Thyroid gland (tissue), 4 donors: ENCODE measurements at places on chromosomes 5 and 9.

DNA sequence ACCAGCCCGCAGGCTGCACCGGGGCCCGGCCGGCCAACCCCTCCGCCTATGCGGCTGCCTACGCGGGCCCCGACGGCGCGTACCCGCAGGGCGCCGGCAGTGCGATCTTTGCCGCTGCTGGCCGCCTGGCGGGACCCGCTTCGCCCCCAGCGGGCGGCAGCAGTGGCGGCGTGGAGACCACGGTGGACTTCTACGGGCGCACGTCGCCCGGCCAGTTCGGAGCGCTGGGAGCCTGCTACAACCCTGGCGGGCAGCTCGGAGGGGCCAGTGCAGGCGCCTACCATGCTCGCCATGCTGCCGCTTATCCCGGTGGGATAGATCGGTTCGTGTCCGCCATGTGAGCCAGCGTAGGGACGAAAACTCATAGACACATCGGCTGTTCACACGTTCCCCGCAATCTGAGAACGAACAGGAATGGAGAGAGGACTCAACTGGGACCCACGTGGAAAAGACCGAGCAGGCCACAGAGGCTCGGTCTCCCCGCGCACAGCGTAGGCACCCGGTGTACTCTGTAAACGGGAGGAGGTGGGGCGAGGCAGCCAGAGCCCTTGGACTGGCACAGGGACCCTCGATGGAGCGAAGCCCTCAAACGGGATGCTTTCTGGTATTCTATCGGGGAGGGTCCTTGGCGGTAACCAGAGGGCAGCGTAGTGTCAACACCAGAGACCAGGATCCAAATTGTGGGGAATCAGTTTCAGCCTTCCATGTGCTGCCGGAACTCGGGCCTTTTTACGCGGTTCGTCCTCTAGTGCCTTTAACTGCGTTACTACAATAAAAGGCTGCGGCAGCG lies 1.9 kb downstream of the FOXE1 start:
- DNase-seq = no peak

GRCh38 chr9:87516222-87516925 lies 18.7 kb downstream of the DAPK1 start:
- DNase-seq = peak; percentile 27

- DNase-seq = no peak
Measured at GRCh38 chr5:62473209-62473608, 60.6 kb downstream of the IPO11 start.

DNA sequence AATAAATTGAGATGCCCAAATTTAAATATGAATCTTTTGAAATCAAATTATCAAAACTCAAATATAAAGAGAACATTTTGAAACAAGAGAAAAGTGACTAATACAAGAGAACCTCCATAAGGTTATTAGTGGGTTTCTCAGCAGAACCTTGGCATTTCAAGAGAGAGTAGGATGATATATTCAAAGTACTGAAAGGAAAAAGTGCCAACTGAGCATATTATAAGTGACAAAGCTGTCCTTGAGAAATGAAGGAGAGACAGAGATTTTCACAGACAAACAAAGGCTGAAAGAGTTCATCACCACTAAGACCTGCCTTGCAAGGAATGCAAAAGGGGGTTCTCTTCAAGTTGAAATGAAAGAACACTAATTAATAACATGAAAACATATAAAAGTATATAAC lies 366.0 kb downstream of the HINT1 start:
- no peak for DNase-seq

DNA sequence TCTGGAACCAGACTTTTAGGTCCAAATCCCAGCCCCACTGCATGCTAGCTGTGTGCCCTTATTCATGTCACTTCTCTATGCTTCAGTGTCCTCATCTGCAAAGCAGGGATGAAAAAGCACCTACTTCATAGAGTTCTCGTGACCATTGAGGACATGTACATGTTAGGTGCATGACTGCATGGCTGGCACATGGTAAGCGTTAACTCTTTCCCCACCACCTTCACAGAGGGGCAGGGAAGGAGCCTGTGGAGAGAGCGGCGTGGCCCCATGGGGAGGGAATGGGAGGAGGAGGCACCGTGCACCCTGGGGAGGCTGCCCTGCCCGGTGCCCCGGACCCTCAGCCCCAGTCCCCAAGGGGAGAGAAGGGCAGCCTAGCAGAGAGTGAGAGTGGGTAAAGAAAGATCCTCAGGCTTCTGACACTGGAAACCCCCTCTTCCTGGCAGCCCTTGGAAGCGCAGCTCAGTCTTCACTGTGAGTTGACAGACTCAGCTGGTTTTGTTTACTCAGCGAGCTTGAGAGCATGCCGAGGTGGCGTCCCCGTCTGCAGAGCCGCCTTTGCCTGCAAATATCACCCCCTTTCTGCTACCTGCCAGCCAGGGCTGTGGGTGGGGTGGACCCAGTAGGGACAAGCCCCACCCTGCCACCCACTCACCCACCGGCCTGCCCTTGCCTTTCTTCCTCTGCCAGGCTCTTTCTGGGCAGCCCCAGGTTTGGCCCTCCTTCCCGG lies 10.6 kb upstream of the ANGPTL2 start:
- DNase-seq = peak; percentile 71

DNA sequence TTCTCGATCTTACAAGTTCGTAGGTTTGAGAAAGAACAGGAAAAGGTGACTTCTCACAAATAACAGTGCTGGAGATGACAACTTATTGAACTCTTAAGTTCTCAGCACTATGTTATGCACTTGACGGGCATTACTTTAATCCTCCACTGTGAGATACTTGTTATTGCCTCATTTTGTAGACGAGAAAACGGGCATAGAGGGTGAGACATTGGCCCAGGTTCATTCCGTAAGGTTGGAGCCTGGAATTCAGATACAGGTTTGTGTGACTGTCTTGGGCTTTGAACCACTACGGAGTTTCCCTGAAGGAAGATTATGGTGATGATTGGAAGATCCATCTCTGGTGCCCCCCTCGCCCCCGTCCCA lies 657 bp downstream of the MAT2B start:
- DNase-seq = no peak

DNA sequence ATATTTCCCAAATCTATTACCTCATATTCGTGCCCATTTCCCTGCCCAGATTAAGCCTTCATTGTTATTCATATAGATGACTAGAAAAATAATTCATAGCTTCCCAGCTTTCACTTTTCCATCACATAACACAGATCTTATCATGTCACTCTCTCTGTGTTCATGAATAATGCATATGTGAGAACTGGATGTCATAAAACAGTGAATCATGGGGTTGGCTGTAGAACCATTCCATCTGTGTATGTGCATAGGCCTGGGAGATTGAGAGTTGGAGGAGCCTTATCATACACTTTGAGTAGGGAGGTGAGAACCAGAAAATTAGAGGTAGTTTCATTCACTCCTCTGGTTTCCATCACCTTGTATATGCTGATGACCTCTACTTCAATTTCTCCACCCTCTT lies 73.9 kb upstream of the RANBP6 start:
- no peak for DNase-seq

GRCh38 chr5:164597293-164597900 lies 1092.0 kb downstream of the MAT2B start:
- DNase-seq = peak; percentile 4

DNA sequence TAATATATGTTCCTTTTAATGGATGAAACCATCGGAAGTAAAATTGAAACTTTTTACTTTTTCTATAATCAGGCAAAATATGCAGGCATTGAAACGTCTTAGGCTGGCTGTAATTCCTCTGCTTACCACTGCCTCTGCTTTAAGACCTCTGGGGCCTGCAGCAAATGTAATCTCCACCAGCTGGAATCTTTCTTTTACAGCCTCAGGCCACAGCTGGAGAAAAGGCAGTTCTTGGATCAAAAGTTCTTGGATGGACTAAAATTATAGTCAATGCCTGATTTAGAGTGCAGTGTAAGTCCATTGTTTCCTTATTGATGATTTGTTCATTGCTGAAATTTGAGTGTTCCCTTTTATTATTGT lies 396.7 kb downstream of the KCTD16 start:
- DNase-seq = no peak

DNA sequence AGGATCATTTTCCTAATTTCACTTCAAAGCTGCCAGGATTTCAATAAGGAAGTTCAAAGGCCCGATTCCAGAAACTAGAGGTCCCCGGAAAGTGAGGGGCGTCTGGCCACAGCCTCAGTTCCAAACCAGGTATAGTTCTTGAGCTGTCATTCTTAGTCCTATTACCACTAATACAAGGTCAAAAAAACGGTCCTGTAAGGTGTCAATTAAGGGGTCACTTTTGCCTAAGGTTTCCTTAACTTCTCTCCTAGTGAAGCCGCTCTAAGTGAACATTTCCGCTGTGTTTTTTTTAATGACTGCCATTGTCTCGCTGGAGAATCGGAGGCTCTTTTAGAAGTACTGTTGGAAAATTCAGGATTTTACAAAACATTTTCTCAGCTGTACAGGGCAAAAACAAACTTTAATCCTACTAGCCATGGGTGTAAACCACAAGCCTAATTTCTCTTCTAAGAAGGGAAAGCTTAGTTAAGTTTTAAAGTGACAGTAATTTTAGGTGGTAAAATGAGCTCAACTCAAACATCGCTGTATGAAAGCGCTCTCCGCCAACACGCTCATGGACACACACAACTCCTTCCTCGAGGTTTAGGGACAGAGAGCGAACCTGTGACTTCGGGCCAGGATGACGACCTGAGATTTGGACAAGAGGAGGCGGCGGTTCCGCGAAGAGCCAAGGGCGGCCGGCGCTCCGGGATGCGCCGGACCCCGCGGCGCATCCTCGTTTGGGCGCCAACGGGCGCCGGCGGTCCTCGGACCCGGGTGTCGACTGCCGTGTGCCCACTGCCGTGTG lies 76.7 kb upstream of the IFNE start:
- peak; percentile 16 for DNase-seq

DNA sequence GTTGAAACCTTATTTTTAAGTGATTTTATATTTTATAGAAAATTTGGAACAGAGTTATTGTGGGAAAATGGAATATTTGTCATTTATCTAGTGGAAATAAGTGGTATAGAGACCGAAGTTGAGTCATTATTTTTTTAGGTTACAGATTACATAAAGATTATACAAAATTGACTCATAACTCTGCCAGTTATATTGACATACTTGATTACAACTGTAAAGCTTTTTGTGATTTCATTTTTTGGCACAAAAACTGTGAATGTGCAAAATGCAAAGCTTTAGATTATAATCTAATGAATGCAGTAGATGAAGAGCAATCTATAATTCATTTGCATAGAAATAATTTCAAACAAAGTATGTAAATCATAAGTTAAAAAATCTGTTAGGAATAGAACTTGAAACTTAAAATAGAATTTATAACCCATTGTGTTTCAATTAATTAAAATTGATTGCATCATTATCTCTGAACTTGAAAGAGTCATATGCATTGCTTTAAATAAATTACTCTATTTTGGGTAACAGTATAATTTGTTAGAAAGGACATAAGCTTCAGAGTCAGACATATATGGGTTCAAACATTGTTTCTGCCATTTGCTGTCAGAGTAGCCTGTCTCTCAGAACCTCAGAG lies 280.4 kb downstream of the FER start:
- DNase-seq = no peak

DNA sequence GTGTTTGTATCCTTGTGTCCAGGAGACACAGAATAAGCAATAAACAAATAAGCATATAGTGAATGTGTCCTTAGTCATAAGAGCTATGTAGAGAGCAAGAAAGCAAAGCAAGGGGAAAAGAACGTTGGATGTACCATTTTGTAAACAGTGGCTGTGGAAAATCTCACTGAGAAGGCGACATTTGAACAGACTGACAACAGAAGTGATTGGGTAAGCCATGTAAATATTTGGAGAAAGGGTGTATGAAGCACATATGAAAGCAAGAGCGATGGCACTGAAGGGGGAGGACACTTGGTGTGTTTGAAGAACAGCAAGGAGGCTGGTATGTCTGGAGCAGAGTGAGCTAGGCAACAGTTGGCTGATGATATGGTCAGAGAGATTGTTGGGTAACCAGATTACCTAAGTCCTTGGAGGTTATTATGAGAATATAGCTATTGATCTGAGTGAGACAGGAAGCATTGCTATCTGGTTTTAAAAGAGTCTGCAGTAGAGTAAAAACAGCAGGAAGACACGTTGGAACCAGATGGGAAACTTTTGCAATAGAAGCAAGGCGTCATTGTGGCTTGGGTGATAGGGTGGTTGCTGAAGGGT lies 115.5 kb upstream of the IL7R start:
- DNase-seq = no peak
